ENCODE measurements at places on chromosomes 7 and 10. TPM values are rescaled to one million over a fixed set of nuclear protein-coding genes. Genes with fewer than 3 reads are reported as not detected.

The MLXIPL gene
- not detected for total RNA-seq

The IRF5 gene
- not detected for total RNA-seq

DNA sequence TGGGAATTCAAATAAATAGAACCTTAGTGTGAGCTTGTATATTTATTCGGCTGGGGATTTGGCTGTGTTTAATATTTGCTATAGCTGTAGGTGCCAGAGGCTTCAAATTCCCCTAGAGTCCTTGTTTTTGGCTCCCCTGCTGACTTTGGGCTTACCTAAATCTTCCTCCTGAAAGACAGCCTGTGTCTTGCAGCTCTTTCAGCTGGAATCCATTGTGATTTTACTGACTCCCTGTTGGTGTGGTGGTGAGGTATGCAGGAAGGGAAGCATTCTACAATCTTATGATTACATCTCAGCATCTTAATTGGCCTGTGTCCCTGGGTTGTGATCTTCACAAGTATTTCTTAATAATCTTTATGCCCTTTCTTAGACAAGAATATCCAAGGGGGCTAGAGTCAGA lies 25.9 kb downstream of the FOXI2 start:
- DNase-seq = no peak

GRCh38 chr10:11272915-11273389 lies 255.3 kb downstream of the CELF2 start:
- DNase-seq = no peak

The IFIT1 gene
- total RNA-seq = 19.2 TPM

- DNase-seq = no peak
Measured at GRCh38 chr10:70354556-70354955, 27.9 kb downstream of the LRRC20 start.

DNA sequence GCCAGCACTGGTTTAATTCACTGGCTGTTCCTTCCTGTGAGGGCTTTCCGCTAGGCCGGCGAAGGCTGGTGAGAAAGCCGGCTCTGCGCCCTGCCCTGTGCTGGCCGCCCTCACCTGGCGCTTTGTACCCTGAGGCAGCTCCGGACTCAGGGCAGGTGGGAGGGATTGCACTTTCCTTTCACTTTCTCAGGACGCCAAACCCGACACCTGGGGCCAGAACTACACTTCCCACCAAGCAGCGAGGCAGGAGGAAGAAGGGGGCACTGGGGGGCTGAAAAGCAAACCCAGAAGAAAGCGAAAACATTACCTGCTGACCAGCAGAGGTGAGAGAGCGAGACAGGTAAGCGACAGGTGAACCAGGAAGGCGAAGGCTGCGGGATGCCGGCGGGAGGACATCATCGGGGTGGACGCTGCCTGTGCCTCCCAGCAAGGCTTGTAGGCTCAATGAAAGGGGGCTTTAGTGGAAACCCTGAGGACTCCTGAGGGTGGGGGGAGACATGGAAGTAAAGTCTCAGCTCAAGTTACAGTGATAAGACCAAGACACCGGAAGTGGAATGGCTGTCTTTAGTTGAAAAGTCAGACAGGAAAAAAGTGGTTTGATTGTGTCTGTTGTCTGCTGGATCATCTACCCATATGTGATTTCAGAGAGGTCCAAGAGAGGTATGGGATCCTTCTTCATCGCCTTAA lies at the start of gene RAB19:
Gene RAB19, plus strand, starts transcription at position 181 of the 687 bp plus-strand sequence. CDS start 3,589 bp downstream, outside the sequence.
- DNase-seq = no peak

The IFIT5 gene
- total RNA-seq = 2.5 TPM

DNA sequence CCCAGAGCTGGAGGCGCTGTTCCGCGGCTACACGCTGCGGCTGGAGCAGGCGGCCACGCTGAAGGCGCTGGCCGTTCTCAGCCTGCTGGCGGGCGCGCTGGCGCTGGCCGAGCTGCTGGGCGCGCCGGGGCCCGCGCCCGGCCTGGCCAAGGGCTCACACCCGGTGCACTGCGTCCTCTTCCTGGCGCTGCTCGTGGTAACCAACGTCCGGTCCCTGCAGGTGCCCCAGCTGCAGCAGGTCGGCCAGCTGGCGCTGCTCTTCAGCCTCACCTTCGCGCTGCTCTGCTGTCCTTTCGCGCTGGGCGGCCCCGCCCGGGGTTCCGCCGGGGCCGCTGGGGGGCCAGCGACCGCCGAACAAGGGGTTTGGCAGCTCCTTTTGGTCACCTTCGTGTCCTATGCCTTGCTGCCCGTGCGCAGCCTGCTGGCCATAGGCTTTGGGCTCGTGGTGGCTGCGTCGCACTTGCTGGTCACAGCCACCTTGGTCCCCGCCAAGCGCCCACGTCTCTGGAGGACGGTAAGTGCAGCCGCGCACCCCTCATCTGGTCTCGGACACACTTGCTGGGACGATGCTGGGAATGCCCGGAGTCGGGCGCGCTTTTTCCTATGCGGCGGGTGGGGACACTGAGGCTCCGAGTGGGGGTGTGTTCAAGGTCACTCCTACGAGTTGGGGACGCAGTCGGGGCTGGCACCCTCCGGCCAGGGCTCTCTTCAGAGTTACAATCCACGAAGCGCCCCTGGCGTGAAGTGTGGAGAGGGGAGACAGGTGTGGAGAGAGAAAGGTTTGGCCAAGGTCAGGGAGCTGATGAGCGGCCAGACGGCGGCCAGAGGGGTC lies 717 bp downstream of the ADCY1 start:
- peak; percentile 61 for DNase-seq

GRCh38 chr10:7436490-7437100 lies 25.8 kb upstream of the SFMBT2 start:
- no peak for DNase-seq

GRCh38 chr7:117505238-117505637 lies 25.4 kb downstream of the CFTR start:
- DNase-seq = no peak

GRCh38 chr7:100965723-100966541 lies 3.4 kb upstream of the MUC12 start:
- peak; percentile 25 for DNase-seq

DNA sequence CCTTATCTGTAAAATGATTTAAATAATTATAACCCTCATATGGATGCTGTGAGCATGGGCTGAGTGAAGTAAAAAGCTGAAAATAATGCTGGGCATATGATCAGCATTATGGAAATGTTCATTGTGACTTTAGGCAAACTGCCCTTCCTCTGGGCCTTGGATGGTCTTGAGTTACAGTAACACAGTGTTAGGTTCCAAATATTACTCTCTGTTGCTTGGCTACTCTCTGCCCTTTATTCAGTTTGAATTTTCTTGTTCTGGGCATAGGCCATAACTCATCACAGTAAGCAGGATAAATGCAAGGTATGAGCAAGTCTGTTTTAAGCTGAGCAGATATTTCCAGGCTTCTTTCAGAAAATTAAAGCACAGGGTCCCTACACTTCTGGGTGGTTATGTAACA lies 868.0 kb downstream of the KCNMA1 start:
- DNase-seq = no peak

The IFIT2 gene
- 1.1 TPM for total RNA-seq

- no peak for DNase-seq
Measured at GRCh38 chr7:29765490-29765889, 40.8 kb upstream of the WIPF3 start.

The SLC18A3 gene
- not detected for total RNA-seq

DNA sequence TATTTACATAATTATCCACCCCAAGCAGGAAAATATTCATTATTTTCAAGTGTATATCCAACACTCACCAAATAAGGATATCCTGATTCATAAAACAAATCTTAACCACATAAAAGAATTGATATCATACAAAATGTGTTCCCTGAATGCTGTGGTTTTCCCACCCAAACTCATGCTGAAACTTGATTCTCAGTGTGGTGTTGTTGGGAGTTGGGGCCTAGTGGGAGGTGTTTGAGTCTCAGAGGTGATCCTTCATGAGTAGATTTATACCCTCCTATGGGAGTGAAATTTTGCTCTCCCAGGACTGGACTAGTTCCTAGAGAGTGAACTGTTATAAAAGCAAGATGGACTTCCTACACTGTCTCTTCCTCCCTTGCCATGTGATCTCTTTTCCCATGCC lies 1028.3 kb downstream of the SORCS1 start:
- DNase-seq = no peak

The CD36 gene
- not detected for total RNA-seq

DNA sequence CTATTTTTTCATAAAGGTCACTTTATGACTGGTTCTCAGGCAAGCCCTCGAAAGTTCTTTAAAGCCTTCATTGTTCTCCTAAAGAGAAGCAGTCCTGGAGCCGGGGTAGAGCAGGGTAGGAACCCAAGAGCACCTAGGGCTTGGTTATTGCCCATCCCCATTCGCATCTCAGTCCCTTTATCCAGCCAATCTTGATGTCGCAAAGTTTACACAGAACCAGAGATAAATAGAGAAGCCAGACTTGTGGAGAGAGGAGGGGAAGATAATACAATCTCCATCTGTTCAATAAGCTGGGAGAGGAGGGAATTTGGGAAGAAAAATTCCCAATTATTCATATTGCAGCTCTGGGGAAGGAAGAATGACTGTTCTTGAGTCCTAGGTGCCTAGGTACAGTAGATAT lies 6.4 kb upstream of the SRI start:
- DNase-seq = no peak

DNA sequence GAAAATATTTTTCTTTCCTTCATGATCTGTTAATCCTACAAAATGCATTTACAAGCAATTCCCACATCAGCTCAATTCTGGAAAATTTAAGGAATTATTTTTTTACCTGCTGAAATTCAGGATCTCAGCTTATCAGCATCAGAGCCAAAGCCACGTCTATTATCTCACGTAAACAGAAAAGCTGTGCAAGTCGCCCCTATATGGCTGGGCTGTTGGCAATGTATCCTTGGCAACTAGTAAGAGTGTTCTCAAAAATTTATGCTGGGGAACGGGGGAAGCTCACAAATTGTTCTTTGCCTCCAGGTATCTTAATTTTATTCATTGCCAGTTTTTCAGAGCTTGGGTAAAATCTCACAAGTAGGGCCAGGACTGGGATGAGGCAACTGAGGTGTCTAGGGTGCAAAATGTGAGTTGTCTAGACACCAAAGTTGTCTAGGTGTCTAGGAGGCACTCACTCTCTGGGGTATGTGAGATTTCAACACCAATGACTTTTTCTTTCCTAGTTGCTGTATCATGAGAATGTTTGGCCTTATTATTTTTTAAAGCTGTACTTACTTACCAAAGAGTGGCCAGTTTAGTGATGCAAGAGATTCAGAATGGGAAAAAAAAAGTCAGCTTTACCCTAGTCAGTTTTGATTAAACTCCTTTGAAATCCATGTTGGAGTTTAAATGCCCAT lies 5.1 kb downstream of the GSTO2 start:
- no peak for DNase-seq

DNA sequence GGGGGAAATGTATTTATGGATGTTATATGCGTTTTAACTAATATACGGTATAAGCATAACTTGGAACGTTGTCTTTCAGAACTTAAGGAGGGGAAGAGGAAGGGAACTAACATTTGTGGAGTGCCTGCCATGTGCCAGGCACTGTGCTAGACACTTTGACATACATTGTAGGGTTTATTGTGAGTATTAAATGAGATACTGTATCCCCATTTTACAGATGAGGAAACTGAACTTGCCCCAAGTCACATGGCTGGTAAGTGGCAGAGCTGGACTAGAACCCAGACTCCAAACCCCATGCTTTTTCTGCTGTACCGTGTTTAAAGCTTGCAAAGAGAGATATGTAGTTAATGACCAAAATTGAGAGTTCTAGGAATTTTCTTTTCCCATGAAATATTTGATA lies 74.6 kb downstream of the CREM start:
- DNase-seq = no peak

DNA sequence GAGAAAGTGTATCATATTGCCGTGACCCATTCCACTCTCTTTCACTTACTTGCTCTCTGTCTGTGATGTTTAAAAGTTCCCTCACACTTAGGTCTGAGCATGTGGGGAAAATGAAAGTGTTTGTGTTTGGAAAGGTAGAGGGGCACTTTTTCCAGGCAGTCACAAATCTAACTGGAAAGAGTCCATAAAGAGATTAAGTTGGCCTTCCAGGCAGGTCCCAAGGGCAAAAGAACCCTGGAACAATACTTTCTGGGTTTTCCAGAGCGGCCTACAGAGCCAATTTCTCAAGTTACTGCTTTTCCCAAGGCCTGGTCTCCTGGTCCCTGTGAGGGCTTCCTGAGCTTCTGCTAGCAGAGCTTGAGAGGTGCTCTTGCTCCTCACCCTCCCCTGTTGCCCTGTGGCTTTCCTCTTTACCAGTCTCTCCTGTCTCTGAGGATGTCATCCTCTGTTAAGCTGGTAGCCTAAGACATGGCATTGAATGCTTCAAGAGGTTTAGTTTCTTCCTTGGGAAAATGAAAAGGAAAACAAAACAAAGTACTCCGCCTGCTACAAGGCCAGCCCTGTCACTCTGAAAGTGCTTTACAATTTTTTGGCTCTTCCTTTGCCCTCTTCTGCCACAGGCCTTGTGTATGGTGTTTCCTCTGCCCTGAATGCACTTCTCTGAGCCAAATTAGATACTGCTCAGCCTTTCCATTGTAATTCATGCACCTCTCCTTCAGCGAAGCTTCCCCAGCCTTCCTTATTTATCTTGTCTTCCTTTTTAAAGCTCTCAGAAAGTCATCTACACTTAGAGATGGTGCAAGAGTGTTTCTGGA lies 20.1 kb downstream of the TES start:
- no peak for DNase-seq

DNA sequence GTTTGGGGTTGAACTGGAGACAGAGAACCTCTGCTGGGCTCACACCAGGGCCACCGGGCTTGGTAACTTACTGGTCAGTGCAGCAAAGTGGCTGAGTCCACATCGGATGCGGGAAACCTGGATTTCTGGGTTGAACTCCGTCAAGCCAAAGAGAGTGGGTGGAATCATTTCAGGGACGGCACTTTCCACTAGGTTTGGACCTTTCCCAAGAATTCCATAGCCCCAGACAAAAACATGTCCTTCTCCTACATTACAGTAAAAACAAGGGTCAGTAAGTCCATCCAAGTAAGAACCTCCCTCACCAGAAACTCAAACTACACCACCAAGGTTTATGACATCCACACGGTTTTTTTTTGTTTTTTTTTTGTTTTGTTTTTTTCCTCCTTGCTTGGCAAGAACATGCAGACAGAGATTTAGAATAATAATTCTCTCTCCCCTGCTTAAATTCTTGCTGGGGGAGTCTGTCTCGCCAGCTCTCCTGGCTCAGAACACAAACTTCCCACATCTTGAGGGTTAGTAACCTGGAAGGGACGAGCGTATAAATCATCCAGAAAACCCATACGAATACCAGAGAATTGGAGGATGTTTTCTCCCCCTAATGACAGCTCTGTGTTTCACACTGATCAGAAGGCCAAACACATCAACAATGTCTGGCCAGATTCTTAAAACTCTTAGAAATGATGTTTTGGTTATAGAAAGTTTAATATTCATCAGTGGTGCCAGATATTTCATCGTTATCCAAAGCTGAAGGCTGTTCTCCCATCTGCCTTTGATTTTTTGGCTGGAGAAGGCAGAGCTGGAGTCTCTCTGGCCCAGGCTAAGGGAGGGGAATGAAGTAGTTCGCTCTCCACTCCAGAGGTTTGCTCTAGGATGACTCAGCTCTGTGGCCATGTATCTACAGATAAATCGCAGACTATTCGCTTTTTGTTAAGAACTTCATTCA lies 17.5 kb downstream of the RCC1L start:
- no peak for DNase-seq

The CASP2 gene
- 4.9 TPM for total RNA-seq

DNA sequence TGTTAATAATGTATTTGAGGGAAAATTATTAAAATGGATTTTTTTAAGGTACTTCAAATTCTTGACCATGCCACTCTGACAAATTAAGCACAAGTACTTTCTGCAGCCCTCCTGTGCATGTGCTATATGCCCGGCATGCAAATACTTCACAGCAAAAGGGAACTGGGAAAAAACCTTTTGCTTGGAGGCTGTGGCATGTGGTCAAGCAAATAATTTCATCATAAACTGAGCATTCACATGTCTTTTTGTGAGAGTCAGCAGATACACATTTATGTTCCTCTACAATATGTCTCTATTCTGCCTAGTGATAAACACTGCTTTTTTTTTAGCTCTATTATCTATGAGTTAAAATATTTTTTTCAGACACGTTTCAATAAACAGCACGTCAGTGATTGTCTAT lies 53.7 kb upstream of the SEMA3A start:
- no peak for DNase-seq

The LEP gene
- total RNA-seq = not detected

Data from G401 (cell line).